ENCODE measurements at places on chromosomes 12 and 14. TPM values are rescaled to one million over a fixed set of nuclear protein-coding genes. Genes with fewer than 3 reads are reported as not detected.

Gene DIO2
- 0.37 TPM for total RNA-seq

- no peaks in the 10 kb centered on the region for H3K4me1 ChIP-seq
- H3K4me3 ChIP-seq = no peak overlapping the region
- H3K36me3 ChIP-seq = no peaks in the 10 kb centered on the region
- no peaks in the 10 kb centered on the region for H3K27me3 ChIP-seq
Measured at GRCh38 chr12:124411281-124411878, 116.5 kb downstream of the RFLNA start.

- H3K27ac ChIP-seq = no peak overlapping the region
- H3K27me3 ChIP-seq = no peaks in the 10 kb centered on the region
- no peaks in the 10 kb centered on the region for H3K36me3 ChIP-seq
- no peak overlapping the region for H3K4me3 ChIP-seq
- no peaks in the 10 kb centered on the region for H3K4me1 ChIP-seq
- DNase-seq = no peak
Measured at GRCh38 chr14:45145214-45145613, 9.5 kb downstream of the FANCM start.

Gene TIGAR
- total RNA-seq = 17.7 TPM

DNA sequence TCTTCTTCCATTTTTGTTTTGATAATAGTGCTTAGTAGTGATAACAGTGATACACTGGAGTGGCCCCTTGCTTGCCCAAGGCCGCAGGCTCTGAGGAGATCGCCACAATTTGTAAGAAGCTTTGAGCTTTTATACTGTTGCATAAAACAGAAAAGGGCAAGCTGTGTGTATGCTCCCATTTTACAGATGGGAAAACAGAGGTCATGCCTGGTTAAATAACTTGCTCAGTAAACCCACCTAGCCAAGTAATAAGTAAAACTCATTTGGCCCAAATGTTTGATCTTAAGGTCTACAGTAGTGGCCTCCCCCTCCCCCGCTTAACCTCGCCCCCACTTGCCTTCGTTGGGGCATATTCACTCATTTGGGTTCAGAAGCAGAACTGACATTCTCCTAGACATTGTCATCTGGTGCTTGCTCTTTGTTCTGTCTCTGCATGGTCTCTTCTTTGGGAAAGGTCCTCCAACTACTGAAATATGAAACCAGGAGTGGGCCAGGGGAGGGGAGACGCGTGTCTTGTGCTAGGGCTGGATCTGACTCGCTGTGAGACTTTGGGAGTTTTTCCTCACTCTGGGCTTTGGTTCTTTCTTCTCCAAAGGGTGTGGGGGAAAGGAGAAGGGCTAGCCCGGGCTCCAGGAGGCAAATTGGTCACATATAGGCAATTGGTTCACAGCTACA lies 88.1 kb downstream of the PAPOLA start:
- peaks cover 8% of the 10 kb centered on the region for H3K27me3 ChIP-seq
- H3K36me3 ChIP-seq = no peaks in the 10 kb centered on the region
- H3K27ac ChIP-seq = no peak overlapping the region
- no peaks in the 10 kb centered on the region for H3K4me1 ChIP-seq
- DNase-seq = no peak
- H3K4me3 ChIP-seq = no peak overlapping the region

GRCh38 chr14:89617481-89618329 lies 200.7 kb upstream of the FOXN3 start:
- H3K27ac ChIP-seq = peak overlapping the region; percentile 65
- H3K36me3 ChIP-seq = no peaks in the 10 kb centered on the region
- DNase-seq = peak; percentile 59
- H3K27me3 ChIP-seq = no peaks in the 10 kb centered on the region
- peak overlapping the region; percentile 55 for H3K4me3 ChIP-seq
- no peaks in the 10 kb centered on the region for H3K4me1 ChIP-seq

- H3K27me3 ChIP-seq = no peaks in the 10 kb centered on the region
- H3K36me3 ChIP-seq = no peaks in the 10 kb centered on the region
- DNase-seq = no peak
Measured at GRCh38 chr14:75539561-75540478, 17.6 kb downstream of the BATF start.

DNA sequence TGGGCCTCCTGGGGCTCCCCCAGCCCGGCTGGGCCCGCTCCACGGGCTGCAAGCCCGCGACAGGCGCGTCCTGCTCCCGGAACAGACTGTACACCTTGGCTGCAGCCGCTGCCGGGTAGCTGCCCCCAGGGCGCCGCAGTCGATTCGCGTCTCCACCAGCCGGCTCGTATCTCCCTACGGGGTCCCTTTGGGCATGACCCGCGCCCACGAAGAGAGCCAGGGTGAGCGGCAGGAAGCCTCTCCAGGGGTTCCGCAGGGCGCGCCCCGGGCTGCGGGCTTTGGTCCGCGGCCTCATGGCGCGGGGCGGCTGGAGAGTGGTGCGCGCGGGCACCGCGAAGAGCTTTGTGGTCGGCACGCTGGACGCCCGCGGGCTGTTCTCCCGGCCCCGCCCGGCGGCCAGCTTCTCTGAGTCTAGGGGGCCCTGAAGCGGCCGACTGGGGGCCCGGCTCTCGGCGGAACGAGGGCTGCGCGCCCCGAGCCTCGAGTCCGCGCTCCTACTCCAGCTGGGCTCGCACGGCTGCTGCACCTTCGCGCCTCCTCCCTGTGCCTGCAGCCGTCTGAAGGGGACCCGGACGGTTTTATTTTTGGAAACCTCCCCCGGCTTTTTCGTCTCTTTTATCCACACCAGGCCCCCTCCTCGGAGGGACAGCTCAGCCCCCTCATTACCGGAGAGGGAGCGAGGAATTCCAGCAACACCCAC lies at the start of gene LTBP2:
LTBP2 (minus strand) TSS at position 588 of the 700 bp plus-strand sequence; CDS start at position 295, 293 bp downstream.
- no peaks in the 10 kb centered on the region for H3K36me3 ChIP-seq
- peak within 1 kb of the TSS; percentile 65 for H3K4me3 ChIP-seq
- H3K27me3 ChIP-seq = peaks cover 16% of the 10 kb centered on the region
- H3K27ac ChIP-seq = peak within 1 kb of the TSS; percentile 24
- peaks cover 5% of the 10 kb centered on the region for H3K4me1 ChIP-seq

Gene DLK1
- 2.2 TPM for total RNA-seq

Gene CHGA
- total RNA-seq = 137 TPM

GRCh38 chr12:22289250-22289649 lies 45.3 kb downstream of the ST8SIA1 start:
- H3K4me1 ChIP-seq = no peaks in the 10 kb centered on the region
- H3K27ac ChIP-seq = no peak overlapping the region
- H3K36me3 ChIP-seq = no peaks in the 10 kb centered on the region
- H3K27me3 ChIP-seq = no peaks in the 10 kb centered on the region

DNA sequence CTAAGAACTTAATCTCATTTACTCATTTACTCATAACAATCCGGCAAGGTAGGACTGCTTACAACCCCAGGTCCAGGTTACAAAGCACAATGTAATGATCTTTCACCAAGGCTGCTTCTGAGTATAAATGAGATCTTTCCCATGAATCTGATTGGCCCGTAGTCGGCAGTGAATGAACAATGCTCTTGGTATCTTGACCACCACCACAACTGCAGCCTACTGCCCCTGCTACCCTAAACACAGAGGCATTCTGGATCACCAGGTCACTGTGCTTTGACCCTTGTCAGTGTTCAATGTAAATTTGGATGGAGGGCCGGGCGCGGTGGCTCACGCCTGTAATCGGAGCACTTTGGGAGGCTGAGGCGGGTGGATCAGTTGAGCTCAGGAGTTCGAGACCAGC lies 15.9 kb downstream of the FAM181A start:
- H3K4me3 ChIP-seq = no peak overlapping the region
- H3K36me3 ChIP-seq = no peaks in the 10 kb centered on the region
- H3K4me1 ChIP-seq = no peaks in the 10 kb centered on the region
- H3K27me3 ChIP-seq = no peaks in the 10 kb centered on the region
- DNase-seq = no peak

Gene TMEM121
- total RNA-seq = 0.82 TPM

Gene PPP4R4
- total RNA-seq = not detected

GRCh38 chr12:58087423-58088127 lies 146.2 kb downstream of the ATP23 start:
- H3K27ac ChIP-seq = no peak overlapping the region
- H3K4me3 ChIP-seq = no peak overlapping the region
- no peaks in the 10 kb centered on the region for H3K4me1 ChIP-seq
- H3K36me3 ChIP-seq = no peaks in the 10 kb centered on the region

- no peak overlapping the region for H3K4me3 ChIP-seq
- H3K4me1 ChIP-seq = no peaks in the 10 kb centered on the region
- DNase-seq = peak; percentile 58
- H3K36me3 ChIP-seq = no peaks in the 10 kb centered on the region
Measured at GRCh38 chr12:12212769-12213168, 54.1 kb downstream of the LRP6 start.

Gene APOF
- 0.15 TPM for total RNA-seq

GRCh38 chr12:96436366-96437170 lies 36.3 kb upstream of the CDK17 start:
- H3K27me3 ChIP-seq = no peaks in the 10 kb centered on the region
- H3K4me3 ChIP-seq = no peak overlapping the region
- H3K4me1 ChIP-seq = no peaks in the 10 kb centered on the region
- no peak for DNase-seq

DNA sequence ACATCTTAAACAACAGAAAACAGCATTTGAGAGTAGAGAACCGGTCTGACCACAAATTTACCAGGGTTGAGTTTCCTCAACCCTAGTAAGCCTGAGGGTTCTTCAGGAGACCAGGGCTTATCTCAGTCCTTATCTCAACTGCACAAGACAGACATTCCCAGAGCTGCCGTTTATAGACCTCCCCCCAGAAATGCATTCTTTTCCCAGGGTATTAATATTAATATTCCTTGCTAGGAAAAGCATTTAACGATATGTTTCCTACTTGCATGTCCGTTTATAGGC lies 12.3 kb downstream of the TMEM117 start:
- no peaks in the 10 kb centered on the region for H3K27me3 ChIP-seq
- no peak overlapping the region for H3K4me3 ChIP-seq
- H3K36me3 ChIP-seq = no peaks in the 10 kb centered on the region

- H3K4me3 ChIP-seq = no peak overlapping the region
- H3K27ac ChIP-seq = no peak overlapping the region
- no peaks in the 10 kb centered on the region for H3K4me1 ChIP-seq
- H3K27me3 ChIP-seq = no peaks in the 10 kb centered on the region
Measured at GRCh38 chr12:8870586-8870985, 43.7 kb upstream of the PHC1 start.

Gene SYCP3
- not detected for total RNA-seq

GRCh38 chr14:58189176-58189575 lies 10.8 kb upstream of the ACTR10 start:
- no peak overlapping the region for H3K4me3 ChIP-seq
- DNase-seq = no peak
- H3K27me3 ChIP-seq = no peaks in the 10 kb centered on the region
- H3K4me1 ChIP-seq = no peaks in the 10 kb centered on the region
- H3K27ac ChIP-seq = no peak overlapping the region

- DNase-seq = no peak
- H3K4me1 ChIP-seq = no peaks in the 10 kb centered on the region
- H3K36me3 ChIP-seq = no peaks in the 10 kb centered on the region
Measured at GRCh38 chr12:27705263-27705662, 5.4 kb upstream of the MRPS35 start.

DNA sequence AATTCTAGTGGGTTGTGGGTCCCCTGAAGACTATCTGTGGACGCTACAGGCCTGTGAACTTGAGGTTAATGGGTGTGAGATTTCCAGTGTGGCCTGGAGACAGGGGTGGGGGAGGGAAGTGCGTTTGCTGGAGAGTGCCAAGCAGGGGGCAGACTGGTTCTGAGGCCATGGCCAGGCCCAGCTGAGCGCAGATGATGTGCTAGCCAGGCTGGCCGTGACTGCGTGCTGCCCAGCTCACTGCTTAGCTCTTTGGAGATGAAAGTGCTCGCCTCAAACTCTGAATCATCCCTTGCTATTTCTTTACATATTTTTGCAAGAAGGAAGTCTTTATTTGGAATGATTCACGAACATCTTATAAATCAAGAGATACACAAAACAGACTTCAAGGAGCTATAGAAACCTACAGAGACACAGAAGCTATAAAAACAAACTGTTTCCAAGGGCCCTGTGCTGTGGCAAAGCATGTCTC lies 75.2 kb upstream of the PLEKHG3 start:
- H3K4me1 ChIP-seq = peaks cover 5% of the 10 kb centered on the region
- no peak overlapping the region for H3K4me3 ChIP-seq
- no peaks in the 10 kb centered on the region for H3K27me3 ChIP-seq
- H3K27ac ChIP-seq = no peak overlapping the region

DNA sequence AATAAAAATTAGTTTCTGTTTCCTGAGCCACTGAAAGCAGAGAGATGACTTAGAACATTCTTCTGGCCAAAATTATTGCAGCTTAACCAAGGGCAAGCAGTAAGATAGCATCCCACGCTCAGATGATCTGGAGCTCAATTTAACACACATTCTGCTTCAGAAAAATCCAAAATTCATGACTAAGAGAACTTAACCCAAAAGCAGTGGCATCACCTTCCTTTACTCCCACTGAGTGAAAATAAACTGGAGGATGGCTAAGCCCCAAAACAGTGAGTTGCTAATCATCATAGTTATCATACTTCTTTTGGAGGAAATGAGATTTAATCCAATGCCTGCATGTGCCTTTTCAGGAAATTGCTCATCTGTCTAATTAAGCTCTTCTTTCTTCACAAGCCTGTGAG lies 195.4 kb downstream of the DUSP6 start:
- no peaks in the 10 kb centered on the region for H3K36me3 ChIP-seq
- no peak overlapping the region for H3K4me3 ChIP-seq
- no peaks in the 10 kb centered on the region for H3K4me1 ChIP-seq
- no peaks in the 10 kb centered on the region for H3K27me3 ChIP-seq

- H3K4me3 ChIP-seq = no peak overlapping the region
- no peak overlapping the region for H3K27ac ChIP-seq
- H3K27me3 ChIP-seq = no peaks in the 10 kb centered on the region
- no peak for DNase-seq
- H3K36me3 ChIP-seq = no peaks in the 10 kb centered on the region
Measured at GRCh38 chr14:39381366-39381765, 50.9 kb downstream of the FBXO33 start.

Gene ACACB
- total RNA-seq = 32.8 TPM

GRCh38 chr12:102958073-102958829 lies 777 bp downstream of the ASCL1 start:
- no peak for DNase-seq
- peaks cover 83% of the 10 kb centered on the region for H3K27me3 ChIP-seq
- no peak overlapping the region for H3K27ac ChIP-seq
- no peaks in the 10 kb centered on the region for H3K4me1 ChIP-seq
- no peaks in the 10 kb centered on the region for H3K36me3 ChIP-seq

Gene KCNC2
- not detected for total RNA-seq

DNA sequence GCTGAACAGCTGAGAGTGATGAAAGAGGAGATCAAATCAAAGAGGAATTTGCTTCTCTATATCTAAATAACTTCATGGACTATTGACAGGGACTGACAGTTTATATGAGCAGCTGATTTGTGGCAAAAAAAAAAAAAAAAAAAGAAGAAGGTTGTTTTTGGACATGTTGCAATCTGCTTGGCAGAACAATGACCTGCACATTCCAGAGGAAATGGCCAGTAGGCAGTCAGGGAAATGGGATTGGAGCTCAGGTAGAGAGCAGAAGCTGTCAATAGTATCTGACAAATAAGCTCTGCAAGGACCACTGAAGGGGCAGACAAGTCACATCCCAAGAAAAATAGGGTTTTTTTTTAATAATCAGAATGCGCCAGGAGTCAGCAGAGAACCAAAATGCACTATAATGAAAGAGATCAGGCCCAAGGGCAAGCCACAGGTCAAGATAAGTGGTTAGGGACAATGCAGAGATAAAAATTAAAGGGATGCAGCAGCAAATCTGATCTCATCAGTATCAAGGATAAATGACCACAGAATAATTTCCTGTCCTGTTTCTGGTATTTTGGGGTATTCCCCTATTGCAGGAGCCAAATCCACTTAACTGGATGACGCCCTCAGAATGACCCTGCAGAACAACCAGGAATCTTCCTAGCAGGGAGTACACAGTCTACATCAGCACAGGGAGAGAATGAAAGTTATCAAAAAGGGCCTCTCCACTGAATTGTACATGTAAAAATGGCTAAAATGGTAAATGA lies 22.6 kb upstream of the DUSP16 start:
- DNase-seq = no peak
- no peaks in the 10 kb centered on the region for H3K27me3 ChIP-seq
- no peaks in the 10 kb centered on the region for H3K36me3 ChIP-seq
- H3K27ac ChIP-seq = no peak overlapping the region
- peaks cover 5% of the 10 kb centered on the region for H3K4me1 ChIP-seq
- no peak overlapping the region for H3K4me3 ChIP-seq
